ENCODE measurements at places on chromosomes 1 and 21. TPM values are rescaled to one million over a fixed set of nuclear protein-coding genes. Genes with fewer than 3 reads are reported as not detected.

GRCh38 chr21:46459024-46459355, 299 bp downstream of the DIP2A start:
- no peak for DNase-seq

DDI2 gene
- polyA plus RNA-seq: 5.9 TPM

DNA sequence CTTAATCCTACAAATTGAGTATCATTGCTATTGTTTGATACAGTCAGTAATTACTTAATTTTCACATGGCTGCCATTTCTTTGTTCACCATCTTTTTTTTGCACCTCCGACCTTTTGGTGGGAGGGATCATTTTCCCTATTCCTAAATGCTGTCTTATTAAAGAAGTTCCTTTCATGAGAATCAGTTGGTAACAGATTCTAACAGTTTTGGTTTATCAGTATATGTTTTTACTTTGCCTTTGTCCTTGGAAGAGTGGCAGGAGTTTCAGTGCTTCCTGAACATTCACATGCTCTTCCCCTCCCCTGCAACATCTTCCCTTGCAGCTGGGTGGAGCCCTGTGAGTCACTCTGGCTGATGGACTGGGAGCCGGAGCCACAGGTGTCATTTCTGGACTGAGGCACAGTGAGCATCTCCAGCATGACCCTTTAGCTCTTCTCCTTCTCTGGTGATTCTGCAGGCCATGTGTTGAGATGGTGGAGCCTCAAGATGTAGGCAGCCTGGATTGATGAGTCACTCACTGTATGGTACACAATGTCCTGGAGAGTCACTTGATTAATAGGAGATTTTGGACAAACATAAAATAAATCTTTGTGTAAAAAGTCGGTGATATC, 217.7 kb downstream of the URB2 start:
- no peak for DNase-seq

PIK3C2B gene
- polyA plus RNA-seq: 7.9 TPM

ANGPTL3 gene
- polyA plus RNA-seq: not detected

CCDC181 gene
- not detected for polyA plus RNA-seq

- no peak for DNase-seq
Observed at GRCh38 chr1:245008761-245009160, 144.4 kb upstream of the HNRNPU start.

CCDC30 gene
- 0.38 TPM for polyA plus RNA-seq

GRCh38 chr21:29394051-29394450, 95.3 kb downstream of the BACH1 start:
- no peak for DNase-seq

GRCh38 chr1:170150016-170150415, 4.3 kb downstream of the NTMT2 start:
- no peak for DNase-seq

DNA sequence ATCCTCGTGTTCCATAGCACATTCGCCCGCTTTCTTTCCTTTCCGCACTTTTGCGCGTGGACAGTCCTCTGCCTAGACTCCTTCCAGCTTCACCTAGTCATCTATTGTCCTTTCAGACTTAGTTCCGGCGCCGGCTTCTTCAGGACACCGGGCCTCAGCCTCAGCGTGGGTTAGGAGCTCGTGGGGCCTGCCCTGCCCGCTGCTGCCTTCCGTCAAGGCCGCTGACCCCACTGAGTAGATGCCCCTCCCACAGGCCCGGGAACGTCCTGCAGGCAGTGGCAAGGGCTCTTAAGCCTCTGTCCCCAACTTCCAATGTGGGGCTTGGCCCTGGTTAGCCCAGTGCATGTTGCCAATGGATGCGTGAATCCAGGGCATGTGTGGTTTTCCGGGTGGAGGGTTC, 11.4 kb downstream of the DMRTB1 start:
- DNase-seq: no peak

PPIAL4G gene
- not detected for polyA plus RNA-seq

ANKRD34A gene
- polyA plus RNA-seq: 1.4 TPM

ELOVL1 gene
- polyA plus RNA-seq: 287 TPM

CRP gene
- polyA plus RNA-seq: not detected

DNA sequence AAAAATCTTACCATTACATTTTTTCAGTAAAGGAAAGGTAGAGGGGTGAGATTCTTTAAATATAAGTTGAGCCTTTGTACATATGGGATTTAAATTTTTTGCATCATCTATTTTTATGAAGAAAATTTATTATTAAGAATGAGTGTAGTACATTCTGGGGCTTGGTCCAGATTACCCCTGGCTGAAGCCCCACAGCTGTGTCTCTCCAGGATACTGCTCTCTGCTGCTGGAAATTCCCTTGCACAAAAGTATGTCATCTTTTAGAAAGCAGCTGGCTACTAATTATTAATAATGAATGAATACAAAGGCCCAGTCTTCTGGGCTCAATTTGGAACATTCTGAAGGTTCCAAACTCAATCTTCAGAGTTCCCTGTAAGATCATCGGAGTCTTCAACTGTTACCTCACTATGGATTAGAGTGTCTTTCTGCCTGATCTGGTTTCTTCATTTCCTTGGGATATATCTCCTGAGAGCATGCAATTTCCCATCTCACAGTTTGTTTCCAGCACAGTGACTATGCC, 428.6 kb upstream of the BRINP3 start:
- DNase-seq: no peak

CR2 gene
- polyA plus RNA-seq: not detected

DNA sequence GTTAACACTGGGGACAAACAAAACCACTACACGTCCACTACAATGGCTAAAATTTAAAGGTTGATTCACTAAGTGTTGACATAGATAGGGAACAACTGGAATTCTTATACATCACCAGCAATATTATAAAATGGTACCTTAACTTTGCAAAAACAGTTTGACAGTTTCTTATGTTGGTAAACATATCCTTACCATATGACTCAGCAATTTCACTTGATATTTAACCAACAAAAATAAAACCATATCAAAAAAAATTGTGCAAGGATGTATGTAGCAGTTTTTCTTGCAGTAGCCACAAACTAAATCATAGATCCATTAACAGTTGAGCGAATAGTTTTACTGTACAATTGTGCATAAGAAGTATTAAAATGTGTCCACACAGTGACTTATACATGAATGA, 5.3 kb upstream of the HSPA13 start:
- DNase-seq: no peak

GRCh38 chr1:174657893-174658292, 210.1 kb downstream of the GPR52 start:
- DNase-seq: no peak

DNA sequence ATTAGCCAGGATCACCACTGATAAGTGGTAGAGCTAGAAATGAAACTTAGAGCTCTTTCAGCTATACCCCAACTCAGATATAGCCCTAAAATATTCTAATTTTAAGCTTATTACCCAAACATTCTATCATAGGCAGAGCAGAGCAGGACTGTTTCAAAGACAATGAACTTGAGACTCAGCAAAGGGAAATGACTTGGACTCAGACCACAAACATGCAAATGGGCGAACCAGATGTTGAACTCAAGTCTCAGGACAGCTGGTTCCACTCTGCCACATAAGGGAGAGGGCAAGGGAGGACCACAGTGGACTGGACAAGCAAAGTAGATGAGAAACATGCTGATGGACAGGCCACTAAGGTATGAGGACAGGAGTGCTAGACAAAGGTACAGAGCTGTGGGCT, 315.3 kb downstream of the OMA1 start:
- DNase-seq: no peak

NR1I3 gene
- polyA plus RNA-seq: not detected

DNA sequence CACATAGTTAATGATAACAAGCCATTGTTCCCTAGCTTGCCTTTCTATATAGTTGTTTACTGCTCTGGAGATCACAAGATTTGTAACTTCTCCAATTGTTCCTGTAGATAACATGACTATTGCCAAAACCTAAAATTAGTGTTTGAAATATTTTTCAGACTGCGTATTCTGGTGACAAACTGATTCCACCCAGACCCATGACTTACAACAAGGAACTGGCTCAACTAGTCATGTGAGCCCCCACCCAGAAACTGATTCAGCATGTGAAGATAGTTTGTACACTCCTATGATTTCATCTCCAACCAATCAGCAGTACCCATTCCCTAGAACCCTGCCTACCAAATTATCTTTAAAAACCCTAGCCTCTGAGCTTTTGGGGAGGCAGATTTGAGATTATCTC, 131.4 kb upstream of the BCL9 start:
- no peak for DNase-seq

- DNase-seq: no peak
Observed at GRCh38 chr1:245663841-245664240, 509.1 kb downstream of the KIF26B start.

CD52 gene
- polyA plus RNA-seq: not detected

DNA sequence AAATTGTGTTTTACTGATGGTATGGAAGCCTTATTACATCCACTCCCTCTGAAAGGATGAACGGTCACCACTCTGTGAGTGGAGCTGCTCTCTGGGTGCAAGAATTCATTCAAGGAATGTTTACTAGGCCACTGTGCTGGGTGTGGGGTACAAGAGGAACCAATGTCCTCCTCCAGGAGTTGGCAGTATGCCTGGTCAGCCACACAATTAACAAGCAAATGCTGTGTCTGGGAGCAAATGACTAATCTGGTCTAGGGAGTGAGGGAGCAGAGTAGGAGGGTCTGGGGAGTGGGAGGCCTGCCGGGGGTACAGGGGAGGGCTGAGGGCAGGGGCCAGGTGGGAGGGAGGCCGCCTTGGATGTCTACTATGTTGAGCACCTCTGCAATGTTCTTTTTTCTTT, 27.2 kb upstream of the TDRD10 start:
- DNase-seq: peak; percentile 86

MIGA1 gene
- polyA plus RNA-seq: 3.3 TPM

DNA sequence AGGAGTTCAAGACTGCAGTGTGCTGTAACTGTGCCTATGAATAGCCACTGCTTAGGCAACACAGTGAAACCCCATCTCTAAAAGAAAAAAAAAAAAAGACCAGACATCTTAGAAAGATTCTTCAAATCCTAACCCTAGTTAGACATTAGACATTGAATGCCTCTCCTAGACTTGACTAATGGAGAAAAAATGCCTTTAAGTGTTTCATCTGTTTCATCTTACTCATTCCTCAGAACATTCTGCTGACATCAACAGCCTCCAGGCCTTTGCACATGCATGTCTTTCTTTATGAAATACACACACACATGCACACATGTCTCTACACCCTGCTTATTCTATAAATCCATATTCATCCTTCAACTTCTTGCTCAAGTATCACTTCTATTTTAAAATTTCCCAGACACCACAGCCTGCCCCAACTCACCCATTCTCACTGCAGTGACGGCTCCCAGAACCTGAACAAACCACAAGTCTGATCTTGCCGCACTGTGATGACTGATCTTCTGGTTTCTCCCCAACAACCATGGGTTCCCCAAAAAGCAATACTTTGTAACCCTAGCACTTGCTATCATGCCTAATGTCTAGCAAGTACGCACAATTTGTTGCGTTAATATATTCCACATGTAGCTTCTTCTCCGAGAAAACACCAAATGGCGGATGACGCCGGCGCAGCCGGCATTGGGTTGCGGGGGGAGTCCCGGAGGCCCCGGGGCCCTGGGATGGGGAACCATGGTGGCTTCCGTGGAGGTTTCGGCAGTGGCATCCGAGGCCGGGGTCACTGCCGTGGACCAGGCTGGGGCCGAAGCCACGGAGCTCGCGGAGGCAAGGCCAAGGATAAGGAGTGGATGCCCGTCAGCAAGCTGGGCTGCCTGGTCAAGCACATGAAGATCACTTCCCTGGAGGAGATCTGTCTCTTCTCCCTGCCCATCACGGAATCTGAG, 37.4 kb downstream of the LRRC52 start:
- no peak for DNase-seq

DNA sequence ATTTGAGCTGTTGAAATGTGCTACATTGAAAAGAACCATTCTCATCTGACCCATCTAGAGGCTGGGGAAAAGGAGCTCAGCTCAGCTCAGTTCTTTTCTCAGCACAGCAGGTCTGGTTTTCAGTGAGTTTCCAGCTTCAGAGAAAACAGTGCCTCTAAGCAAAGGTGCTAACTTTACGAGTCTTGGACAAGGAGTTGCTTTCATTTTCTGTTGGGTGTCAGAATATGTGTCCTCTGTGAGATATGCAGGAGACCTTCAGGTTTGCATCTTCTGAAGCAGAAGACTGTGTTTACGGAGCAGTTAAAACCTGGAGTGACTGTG, 321.3 kb upstream of the USP24 start:
- no peak for DNase-seq

SDE2 gene
- polyA plus RNA-seq: 12.5 TPM

DNA sequence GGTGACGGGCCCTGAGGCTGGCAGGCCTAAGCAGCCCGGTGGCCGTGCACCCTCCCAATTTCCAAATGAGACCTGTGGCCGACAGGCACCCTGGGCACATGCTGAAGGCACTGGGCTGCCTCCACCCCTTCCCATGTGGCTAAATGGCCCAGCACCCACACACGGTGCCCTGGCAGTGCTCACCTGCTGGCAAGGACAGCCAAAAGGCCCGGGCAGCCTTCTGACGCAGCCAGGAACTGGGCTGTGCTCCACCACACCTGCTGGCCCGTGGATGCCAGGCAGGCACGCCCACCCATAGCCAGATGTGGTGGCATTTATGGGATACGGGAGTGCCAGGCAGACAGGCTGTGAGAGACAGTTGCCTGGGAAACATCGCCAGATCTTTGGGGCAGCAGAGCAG, 4.0 kb upstream of the FAAP20 start:
- DNase-seq: no peak

DNA sequence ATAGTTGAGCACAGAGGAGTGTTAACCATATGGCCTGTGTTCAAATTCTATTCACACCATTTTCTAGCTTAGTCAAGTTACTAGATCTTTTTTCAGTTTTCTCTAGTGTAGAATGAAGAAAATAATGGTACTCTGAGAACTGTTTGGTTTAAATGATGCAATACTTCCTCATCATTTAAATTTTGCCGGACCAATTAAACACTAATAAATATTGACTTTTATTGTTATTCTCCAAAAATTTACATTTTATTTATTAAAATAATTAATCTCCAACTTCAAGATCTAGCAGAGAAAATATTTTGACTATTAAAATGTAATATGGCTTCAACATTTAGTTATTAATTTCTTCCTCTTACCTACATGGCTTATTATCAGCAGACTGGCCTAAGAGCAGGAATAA, 123.1 kb downstream of the OLFM3 start:
- DNase-seq: no peak

All from BJ (cell line).